ENCODE measurements at places on chromosomes 6 and 20.

- DNase-seq = no peak
Observed at GRCh38 chr6:35544769-35545361, 32.2 kb upstream of the TULP1 start.

GRCh38 chr6:10393544-10394225 lies 21.2 kb downstream of the TFAP2A start:
- no peak for DNase-seq

GRCh38 chr20:36591854-36592641 lies 13.5 kb upstream of the RAB5IF start:
- peak; percentile 43 for DNase-seq

DNA sequence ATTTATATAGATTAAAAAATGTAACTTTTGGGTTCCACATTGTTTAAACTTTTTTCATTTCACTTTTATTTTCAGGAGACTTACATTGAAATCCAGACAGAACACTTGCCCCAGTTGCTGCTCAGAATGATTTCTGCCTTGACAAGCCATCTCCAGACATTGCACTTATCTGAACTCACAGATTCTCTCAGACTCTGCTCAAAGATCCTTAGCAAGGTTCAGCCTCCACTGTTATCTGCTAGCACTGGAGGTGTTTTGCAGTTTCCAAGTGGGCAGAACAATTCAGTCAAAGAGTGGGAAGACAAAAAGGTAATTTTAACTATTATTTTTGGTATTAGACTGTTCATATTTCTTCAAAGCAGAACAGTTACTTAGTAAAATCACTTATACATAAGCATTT lies 58.0 kb downstream of the DOP1A start:
- DNase-seq = no peak

DNA sequence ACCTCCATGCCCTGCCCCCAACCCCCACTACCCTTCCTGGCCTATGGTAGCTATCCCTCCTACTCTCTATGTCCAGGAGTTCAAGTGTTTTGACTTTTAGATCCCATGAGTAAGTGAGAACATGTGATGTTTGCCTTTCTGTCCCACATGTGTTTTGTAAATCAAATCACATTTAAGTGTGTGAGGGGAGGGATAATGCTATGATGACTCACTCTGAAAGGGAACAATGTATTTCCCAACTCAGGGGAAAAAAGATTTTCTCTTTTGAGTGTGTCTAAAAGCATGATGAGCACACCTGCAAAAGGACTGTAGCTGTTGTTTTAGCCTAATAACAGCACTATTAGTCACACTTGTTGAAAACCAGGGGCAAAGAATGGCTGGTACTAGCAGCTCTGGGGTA lies 193.7 kb downstream of the GJA10 start:
- no peak for DNase-seq

GRCh38 chr20:49391404-49392245 lies 90.8 kb downstream of the KCNB1 start:
- no peak for DNase-seq

DNA sequence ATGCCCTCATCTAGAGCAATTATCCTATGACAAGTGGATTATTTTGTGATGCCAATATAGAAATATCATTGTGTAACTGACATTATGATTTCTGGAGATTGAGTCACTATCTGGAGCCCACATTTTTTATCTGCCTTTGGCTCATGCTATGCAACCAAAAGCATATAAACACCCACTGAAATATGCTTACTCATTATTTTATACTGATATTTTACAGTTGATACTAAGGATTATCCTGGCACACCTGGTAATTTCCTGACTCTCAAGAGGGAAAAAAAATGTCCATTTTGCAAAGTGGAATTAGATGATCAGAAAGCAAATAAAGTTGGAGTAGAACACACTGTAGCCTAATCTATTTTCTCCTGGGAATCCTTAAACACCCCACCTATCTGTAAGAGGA lies 154.5 kb downstream of the PKHD1 start:
- DNase-seq = no peak

DNA sequence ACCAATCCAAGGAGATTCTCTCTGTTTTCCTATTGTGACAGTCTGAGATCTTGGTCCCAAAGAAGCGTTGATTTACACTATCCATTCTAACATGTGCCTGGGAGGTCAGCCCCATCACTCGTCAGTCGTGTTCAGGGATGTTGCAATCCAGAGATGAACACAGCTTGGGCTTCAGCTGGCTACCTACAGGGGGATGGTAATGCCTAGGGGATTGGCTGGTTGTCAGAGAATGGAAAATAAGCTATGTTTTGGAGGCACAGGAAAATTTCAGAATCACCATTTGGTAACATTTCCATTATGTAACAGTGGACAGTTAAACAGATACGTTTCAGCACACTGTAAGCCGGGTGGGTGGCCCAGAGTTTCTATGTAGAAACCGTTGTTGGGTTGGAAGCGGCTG lies 147.1 kb upstream of the RALGAPA2 start:
- DNase-seq = no peak
